ENCODE measurements at places on chromosomes 11 and 22.

- DNase-seq = no peak
These were observed 21.6 kb upstream of the NUP160 start for GRCh38 chr11:47869544-47870393.

- DNase-seq = no peak
These were observed 507.0 kb downstream of the NTM start for GRCh38 chr11:131877246-131877942.

DNA sequence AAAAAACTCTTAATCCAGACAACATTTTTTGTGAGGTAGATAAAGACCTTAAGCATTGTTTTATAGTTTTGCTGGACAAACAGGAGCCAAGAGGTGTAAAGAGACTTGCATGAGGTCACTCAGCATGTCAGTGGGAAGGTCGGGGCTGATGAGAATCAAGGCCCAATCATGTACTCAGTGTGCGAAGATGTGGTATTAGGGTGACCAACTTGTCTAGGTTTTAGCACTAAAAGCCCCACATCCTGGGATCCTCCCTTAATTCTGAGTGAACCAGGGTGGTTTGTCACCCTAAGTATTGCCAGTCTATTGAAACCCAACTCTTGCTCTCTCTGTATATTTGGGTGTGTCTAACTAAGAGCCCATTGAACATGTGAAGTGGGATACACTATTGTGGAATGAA, 19.5 kb upstream of the SORL1-AS1 start:
- no peak for DNase-seq

DNA sequence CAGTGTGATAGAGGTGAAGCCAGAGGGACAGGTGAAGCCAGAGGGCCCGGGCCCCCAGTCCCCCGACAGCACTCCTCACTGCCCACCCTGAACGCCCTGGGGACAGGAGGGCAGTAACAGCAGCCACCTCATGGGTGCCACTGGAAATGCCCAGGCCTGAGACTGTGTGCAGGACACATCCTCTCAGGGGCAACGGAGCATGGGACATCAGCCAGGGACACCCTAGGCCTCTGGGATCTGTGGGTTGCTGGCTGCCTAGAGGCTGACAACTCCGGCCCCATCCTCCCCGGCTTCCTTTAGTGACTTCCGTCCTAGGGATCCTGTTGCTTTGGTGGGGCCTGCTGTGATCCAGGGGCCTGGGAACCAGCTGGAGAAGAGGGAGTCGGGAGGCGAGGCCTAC, 17.4 kb upstream of the BAIAP2L2 start:
- no peak for DNase-seq

DNA sequence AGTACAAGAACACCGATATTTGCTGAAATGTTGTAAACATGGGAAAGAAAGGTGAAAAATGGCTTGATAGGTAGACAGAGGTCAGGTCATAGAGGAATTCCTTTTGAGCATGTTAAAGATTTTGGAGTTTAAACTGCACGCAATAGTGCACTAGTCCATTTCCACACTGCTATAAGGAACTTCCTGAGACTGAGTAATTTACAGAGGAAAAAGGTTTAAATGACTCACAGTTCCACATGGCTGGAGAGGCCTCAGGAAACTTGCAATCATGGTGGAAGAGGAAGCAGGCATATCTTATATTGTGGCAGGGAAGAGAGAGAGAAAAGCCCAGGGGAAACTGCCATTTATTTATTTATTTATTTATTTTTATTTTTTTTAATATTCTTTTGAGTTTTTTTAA, 5.0 kb downstream of the OR10A5 start:
- no peak for DNase-seq

DNA sequence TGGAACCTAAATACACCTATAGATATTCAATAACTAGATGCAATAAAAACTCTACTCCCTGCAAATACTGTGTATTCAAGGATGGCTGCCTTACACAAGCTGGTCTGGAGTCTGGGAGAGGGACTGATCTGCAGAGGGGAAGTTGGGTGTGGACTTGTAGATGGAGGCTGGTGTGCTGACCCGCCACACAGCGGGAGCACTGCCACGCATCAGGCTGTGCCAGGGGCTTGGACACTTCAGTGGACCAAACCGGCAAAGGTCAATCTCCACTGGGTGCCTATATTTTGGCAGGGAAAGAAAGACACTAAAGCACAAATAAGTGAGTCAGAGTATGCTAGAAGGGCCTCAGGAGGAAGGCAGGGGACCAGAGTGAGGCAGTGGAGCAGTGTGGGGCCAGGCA, 2.1 kb upstream of the SHANK3 start:
- no peak for DNase-seq

DNA sequence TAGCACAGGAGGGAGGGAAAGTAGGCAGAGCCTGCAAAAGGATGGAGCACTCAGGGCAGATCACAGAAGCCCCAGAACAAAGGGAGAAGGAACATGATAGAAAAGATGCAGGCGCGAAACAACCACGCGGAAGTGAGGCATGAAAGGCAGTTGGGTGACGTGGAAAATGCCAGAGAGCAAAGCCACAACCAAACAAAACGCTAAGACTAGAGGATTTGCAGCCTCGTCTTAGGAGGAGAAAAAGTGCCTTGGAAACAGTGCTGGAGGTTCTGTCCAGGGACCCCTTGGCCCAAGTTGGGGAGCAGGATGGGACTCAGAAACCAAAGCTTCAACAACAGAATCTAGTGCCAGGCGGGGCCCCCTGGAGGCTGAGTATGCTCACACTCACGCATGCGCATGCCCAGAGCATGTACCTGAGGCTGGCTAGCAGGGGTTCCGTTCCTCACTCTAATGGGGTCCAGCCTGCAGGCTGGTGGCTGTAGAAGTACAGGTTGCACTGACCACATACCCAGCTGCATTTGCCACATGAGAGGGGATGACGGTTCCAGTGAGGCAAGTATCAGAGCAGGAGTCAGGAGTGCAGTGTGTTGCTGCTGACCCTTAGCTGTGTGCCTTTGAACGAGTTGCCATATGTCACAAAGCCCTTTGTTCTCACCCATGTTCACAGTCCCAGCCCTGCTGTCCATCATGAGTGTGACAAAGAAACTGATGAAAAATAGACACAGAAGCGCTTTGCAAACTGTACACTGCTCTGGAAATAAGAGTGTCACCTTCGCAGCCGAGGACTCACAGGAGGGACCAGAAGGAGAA, 568.6 kb upstream of the CADM1 start:
- DNase-seq = no peak

DNA sequence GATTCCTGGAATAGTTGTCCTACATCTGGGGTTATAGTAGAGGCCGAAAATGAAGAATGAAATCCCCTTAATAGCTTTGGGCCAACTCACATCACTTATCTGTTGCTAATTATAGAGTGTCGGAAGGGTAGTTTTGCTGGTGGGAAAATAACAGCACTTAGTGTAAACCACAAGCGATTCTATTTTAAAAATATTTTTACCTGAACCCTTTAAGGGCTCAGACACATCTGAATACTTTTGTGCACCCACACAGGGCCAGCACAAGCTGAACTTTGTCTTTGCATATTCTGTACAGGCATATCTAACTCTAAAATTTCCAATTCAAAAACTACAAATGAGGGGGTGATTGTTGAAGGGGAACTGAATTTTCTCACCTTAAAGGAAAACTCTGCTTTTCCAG, 27.6 kb downstream of the SLC6A5 start:
- no peak for DNase-seq

DNA sequence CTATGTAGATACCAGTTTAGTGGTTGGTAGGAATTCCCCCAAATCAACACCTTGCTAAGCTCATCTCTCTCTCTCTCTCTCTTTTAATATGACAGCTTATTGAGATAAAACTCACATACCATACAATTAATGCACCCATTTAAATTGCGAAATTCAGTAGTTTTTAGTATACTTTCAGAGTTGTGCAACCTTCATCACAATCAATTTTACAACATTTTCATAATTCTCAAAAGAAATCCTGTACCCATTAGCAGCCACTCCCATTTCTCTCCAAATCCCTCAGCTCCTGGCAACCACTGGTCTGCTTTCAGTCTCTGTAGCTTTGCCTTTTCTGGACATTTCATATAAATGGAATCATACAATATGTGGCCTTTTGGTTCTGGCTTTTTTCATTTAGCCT, 13.3 kb downstream of the NNMT start:
- DNase-seq = no peak

- no peak for DNase-seq
These were observed 14.2 kb upstream of the PIK3C2A start for GRCh38 chr11:17221968-17222367.

DNA sequence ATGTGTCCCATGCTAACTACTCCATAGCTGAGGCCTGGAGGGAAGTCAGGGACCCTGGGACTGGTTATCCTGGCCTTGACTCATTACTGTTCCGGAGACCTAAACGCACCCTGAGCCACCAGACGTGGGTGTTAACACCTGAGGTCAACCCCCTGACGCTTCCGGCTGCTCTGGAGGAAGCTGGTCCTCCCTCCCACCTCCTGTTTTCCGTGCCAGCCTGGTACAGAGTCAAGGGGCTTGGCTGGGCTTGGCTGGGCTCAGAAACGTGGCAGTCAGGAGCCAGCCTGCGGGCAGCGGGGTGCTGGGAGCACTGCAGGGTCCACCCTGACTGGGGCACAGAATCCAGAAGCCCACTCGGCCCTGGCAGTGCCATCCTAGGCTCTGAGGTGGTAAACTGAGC, 2.6 kb downstream of the TMPRSS4 start:
- no peak for DNase-seq

GRCh38 chr22:39298241-39298987, 21.0 kb downstream of the RPL3 start:
- no peak for DNase-seq

GRCh38 chr11:120524536-120525085, 13.1 kb downstream of the GRIK4 start:
- DNase-seq = no peak

- DNase-seq = no peak
These were observed 7.7 kb downstream of the UBASH3B start for GRCh38 chr11:122663056-122663740.

- DNase-seq = no peak
These were observed 397.7 kb downstream of the TBC1D22A start for GRCh38 chr22:47160141-47160541.

GRCh38 chr22:39290724-39291161, 28.7 kb downstream of the RPL3 start:
- DNase-seq = no peak

DNA sequence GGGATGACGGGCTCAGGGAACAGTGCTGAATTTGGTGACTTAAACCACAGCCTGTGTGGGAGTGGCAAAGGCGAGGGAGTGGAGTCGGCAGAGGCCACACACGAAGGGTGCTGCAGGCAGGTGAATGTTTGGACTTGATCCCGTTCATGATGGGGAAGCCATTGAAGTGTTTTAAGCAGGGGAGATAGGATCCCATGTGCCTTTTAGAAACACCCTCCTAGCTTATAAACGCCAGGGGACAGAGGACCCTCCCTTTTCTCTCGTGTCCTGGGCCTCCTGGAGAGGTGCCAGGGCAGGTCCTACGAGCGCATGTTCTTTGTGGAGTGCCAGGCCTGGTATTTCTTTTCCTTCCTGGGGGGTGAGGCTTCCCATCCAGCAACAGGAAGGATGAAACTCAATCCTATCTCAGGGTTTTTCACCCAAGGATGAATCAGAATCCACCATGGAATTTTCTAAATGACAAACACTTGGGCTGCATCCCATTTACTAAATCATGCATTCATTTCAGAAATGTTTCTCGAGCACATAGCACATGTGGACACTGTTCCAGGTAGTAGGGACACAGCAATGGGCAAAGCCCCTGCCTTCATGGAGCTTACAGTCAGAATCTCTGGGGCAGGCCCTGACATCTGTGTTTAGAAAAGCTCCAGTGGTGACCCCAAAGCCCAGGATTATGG, 59.6 kb downstream of the CHRDL2 start:
- DNase-seq = no peak

GRCh38 chr11:63243533-63243932, at the start of gene SLC22A25:
SLC22A25 (minus strand) TSS chr11:63243599; CDS start chr11:63229652, 13,947 bp downstream.
- DNase-seq = no peak
